Foreskin keratinocyte (primary cell): ENCODE measurements at places on chromosomes 13 and 19. TPM values are rescaled to one million over a fixed set of nuclear protein-coding genes. Genes with fewer than 3 reads are reported as not detected.

Gene CCDC70
- not detected in 2 replicates for total RNA-seq

Gene NXNL1
- total RNA-seq = not detected in 2 replicates

Gene KLF2
- total RNA-seq = 0.32 and 0.65 TPM in 2 replicates

Gene CABP5
- total RNA-seq = not detected in 2 replicates

Gene ZNF283
- total RNA-seq = 6.1 and 7.1 TPM in 2 replicates

Gene TEX26
- total RNA-seq = not detected in 2 replicates

Gene SHISA7
- total RNA-seq = not detected in 2 replicates

Gene RNF225
- 0.11 and 0.24 TPM in 2 replicates for total RNA-seq

DNA sequence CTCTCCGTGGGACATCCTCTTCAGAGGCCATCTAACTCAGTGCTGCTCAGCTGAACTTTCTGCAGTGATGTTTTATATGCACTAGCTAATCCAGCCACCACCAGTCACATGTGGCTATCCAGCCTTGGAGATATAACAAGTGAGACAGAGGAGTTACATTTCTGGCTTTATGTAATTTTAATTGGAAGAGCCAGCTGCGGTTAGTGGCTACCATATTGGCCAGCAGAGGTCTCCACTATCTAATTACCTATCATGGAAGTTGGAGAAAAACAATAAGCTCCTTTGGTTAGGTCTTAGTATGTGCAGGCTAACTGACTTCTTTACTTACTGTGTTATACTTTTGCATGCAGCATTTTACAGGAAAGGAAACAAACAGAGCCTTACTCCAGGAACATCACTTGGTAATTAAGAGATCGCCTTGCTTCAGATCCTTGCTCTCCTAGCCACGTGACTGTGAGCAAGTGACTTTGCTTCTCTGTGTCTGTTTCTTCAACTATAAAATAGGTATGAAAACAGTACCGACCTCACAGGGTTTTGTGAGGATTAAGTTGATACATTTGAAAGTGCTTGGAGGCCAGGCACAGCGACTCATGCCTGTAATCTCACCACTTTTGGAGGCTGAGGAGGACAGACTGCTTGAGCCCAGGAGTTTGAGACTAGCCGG lies 1.6 kb upstream of the KLK10 start:
- no peak for DNase-seq

DNA sequence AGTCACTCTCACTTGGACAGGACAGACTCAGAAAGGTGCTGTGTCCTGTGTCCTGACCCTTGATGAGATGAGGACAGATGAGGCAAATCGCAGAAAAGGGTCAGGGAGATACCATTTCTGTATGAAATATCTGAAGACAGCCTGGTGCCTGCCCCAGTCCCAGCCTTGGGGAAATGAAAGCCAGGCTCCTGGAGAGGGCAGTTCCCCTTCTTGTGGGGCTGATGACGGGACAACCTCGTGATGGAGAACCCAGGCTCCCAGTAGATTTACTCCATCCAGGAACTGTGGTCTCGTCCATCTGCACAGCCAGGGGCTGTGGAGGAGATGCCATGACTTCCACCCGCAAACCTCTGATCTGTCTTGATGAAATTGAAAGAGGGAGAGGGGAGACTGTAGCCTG lies 13.8 kb downstream of the LILRB1 start:
- no peak for DNase-seq

DNA sequence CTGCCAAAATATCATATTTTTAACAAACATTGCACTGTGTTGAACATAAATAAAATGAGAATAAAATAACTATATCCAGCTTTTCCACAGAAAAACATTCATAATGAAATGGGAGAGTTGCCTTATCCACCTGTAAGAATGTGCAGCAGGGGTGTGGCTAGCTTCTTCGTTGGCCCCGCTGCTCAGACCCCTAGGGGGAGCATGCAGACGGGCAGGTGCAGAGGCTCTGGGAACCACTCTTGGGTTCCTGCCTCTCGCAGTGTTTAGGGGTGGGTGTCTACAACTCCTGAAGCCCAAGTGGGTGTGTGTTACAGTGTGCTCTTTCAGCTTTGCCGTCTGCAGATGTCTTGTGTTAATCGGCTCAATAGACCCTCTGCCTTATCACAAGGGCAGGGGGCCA lies 121.7 kb downstream of the SLITRK5 start:
- DNase-seq = no peak

DNA sequence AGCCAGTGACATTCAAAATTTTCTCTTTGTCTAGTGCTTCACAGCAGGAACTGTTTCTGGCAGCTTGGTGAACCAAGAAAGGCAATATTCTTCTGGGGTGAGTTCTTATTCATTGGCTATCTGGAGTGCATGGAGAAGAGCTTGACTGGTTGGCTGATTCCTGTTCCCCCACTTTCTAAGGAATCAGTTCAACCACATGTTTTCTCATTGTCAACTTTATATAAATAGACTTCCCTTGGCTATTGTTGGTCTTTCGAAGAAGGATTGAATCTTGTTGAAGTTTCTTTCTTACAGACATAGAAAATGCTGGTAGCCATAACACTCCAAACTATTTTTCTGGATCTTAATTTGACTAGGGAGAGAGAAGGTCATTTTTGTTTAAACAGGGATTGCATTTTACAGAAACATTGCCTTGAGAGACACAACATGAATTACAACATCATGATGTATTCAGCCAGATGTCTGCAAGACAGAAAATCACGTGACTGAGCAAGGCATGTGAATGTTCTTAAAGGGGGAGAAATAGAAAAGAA lies 85.2 kb downstream of the EDNRB start:
- DNase-seq = peak; percentile 1

- no peak for DNase-seq
Observed at GRCh38 chr19:3556978-3557460, 367 bp downstream of the MFSD12 start.

GRCh38 chr13:65540175-65540574 lies 1690.0 kb downstream of the PCDH9 start:
- DNase-seq = no peak

GRCh38 chr13:53005626-53006025 lies 23.0 kb upstream of the OLFM4 start:
- DNase-seq = no peak

GRCh38 chr19:2634960-2635359 lies 67.5 kb downstream of the GNG7 start:
- DNase-seq = no peak

DNA sequence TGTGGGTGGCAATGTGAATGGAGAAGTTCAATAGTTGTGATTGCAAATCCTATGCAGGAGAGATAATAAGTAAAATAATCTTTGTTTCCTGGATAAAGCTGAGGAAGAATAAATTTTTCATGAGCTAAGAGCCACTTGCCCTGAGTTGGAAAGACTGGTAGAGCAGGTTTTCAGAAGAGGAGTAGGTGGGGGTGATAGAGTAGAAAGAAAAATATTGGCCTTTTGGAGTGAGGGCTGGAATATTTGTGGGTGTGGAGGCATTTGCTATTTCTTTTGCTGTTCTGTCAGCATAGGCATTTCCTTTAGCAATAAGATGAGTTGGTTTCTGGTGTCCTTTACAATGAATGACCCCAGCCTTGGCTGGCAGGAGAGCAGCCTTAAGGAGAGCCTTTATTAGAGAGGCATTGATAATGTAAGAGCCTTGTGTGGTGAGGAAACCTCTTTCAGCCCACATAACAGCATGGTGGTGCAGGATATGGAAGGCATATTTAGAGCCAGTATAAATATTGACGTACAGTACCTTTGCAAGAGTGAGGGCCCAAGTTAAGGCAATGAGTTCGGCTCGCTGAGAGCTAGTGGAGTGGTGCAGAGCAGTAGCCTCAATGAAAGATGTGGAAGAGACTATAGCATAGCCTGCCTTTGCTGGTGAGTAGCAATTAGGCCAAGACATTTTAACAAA lies 11.6 kb upstream of the ZNF431 start:
- DNase-seq = peak; percentile 59

GRCh38 chr13:107373551-107373950 lies 805.6 kb upstream of the ARGLU1 start:
- no peak for DNase-seq

GRCh38 chr13:48066310-48066989 lies 28.5 kb downstream of the MED4 start:
- peak; percentile 41 for DNase-seq

DNA sequence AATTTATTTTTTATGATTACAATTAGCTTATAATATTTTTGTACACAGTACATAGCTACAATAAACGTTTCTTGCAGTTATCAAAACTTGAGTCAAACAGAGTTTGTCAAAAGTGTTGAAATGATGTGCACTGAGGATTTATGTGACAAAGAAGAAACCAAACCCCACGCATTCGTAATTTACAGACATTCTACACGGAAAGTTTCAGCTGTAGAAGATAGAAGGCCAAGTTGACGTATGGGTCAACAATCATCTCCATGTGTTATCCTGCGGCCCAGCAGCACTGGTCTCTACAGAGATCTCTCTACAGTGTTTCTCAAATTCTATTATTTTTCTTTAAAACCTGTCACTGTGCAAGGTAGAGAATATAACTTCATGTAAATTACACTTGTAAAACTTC lies 1507.6 kb downstream of the PCDH9 start:
- DNase-seq = no peak

DNA sequence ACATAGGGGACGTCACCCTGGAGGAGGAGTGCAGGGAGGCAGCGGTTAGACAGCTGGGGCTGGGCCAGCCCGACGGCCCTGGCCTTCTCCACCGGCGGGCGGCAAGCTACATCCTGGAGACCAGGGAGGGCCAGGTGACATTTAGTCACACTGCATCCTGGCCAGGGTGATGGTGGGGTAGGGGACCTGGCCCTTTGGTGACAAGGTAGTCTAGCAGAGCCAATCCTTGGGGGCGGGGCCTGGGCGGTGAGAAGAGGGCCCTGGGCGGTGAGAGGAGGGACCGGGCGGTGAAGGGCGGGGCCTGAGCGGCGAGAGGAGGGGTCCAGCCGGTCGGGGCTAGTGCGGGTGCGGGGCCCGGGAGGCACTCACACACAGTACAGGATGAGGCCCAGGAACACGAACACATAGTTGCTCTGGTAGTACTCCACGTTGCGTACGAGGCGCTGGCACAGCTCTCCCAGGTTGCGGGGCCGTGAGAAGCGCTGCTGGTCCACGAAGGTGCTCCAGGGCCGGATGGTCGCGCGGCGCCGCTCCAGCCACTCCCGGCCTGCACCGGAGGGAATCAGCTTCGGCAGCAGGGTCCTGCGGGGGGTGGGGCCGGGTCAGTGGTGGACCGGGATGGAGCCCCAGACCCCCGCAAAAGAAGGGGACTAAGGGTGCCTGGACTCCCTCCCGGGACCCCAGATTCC lies 610 bp downstream of the RABAC1 start:
- peak; percentile 71 for DNase-seq

GRCh38 chr13:42320375-42320787 lies 48.4 kb downstream of the AKAP11 start:
- DNase-seq = no peak

DNA sequence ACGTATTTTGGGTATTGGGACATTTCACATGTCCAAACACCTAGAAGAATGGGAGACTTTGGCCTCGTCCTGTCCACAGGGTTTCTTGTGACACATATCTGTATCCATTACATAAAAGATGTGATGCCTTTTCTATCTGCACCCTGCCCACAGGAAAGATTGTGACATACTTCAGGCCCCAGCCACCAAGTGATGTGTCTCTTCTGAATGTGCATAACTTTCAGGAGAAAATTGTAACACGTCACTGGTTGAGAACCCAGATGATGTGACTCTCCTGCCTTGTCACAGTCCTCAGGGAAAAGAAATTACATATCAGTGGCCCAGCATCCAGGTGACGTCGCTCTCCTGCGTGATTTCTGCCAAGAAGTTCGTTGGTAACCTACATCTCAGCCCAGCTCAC lies 21.0 kb upstream of the ZNF681 start:
- no peak for DNase-seq

DNA sequence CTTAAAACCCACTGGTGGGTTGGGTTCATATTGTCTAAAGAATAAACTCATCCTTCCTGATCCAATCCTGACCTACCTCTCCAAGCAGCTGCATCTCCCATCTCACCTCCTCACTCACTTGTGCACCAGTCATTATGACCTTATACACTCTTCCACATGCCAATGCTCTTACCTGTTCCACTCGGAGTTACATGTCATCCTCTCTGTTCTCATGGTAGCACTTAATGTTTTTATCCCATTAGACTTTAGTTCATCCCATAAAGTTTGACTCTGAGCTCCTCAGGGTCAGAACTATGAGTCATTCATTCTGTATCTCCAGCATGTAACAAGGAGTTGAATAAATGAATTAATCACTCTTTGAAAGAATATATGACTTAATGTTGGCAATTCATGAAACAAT lies 330.2 kb downstream of the KLF12 start:
- peak; percentile 91 for DNase-seq

- no peak for DNase-seq
Observed at GRCh38 chr13:40613192-40613818, 53.1 kb downstream of the FOXO1 start.

DNA sequence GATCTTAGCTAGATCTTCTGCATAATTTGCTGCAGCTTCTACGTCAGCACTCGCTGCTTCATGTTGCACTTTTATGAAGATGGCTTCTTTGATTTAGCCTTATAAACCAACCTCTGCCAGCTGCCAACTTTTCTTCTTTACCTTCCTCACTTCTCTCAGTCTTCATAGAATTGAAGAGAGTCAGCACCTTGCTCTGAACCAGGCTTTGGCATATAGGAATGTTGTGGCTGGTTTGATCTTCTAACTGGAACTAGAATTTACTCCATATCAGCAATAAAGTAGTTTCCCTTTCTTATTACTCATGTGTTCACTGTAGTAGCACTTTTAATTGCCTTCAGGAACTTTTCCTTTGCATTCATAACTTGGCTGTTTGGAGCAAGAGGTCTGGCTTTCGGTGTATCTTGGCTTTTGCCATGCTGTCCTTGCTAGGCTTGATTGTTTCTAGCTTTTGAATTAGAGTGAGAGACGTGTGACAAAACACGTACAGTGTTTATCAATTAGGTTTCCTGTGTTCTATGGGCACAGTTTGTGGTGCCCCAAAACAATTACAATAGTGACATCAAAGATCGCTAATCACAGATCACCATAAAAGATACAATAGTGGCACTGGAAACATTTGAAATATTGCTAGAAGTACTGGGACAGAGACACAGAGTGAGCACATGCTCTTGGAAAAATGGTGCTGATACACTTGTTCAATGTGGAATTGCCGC lies 50.7 kb downstream of the NDFIP2 start:
- DNase-seq = no peak

DNA sequence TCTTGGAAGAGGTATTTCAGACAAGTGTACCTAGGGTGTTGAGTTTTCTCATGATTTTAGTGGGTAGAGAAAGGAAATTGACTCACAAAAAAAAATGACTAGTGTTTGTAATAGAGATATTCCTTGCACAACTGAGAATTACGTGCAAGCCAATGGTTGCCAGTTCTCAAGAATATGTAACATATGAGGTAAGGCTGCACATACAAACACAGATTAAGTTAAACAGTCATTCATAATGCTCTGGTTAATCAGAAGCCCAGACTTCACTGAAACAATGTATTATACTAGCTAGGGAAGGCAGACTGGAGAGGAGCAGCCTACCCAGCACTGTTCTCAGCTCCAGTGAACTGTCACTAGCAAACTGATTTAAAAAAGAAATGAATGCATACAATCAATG lies 418.3 kb downstream of the DIAPH3 start:
- DNase-seq = no peak

DNA sequence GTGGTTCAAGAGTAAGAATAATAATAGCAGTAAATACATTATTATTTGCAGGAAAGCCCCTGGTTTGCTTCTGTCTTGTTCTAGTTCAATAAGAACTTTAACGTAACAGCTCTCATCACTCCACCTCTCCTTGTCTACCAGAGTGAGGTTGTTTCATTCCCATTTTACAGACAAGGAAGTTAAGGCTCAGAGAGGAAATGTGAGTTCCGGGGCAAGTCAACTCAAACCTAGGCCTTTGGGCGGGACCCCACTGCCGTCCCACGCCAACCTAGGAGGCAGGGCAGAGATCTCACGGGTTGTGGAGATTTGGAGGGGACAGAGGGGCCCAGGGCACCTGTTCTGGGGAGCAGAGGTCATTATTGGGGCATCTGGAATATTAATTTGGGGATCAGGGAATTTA lies 1.5 kb downstream of the MAP4K1 start:
- no peak for DNase-seq
